ENCODE measurements at places on chromosomes 1 and 21. TPM values are rescaled to one million over a fixed set of nuclear protein-coding genes. Genes with fewer than 3 reads are reported as not detected.

Gene UMODL1
- not detected for total RNA-seq

Gene FCRL4
- total RNA-seq, result not detected

Gene KRTAP21-3
- not detected for total RNA-seq

Gene SPRR4
- not detected for total RNA-seq

Gene VAV3
- total RNA-seq, result 3.7 TPM

Gene C1QB
- total RNA-seq, result not detected

DNA sequence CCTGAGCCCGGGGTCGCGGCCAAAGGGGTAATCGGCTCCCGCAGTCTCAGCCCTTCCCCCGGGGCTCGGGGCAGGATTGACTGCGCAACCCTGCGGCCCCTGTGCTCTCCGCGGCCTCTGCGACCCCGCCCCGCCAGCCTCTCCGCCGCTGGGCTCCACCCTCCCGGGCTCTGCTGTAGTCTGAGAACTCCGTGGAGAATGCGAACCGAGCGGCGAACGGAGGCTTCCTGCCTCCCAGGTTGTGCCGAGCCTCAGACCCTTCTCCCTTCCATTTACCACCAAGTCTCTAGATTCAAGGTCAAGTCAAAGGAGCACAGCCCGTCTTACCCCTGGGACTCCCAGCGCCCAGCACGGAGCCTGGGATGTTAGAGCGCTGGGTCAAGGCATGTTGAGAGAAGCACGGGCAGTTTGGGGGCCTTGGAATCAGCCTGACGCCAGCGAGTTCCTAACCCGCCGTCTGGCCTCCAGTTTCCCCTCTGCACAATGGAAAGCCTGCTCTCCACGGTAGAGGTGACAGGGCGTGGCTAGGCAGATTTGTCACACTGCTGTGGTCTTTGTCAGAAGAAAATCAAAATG lies 3.0 kb downstream of the ATP2B4 start:
- H3K4me3 ChIP-seq, result peak overlapping the region; percentile 84
- DNase-seq, result peak; percentile 32
- peaks cover 1% of the 10 kb centered on the region for H3K36me3 ChIP-seq
- H3K27me3 ChIP-seq, result peaks cover 15% of the 10 kb centered on the region
- H3K4me1 ChIP-seq, result peaks cover 39% of the 10 kb centered on the region

- DNase-seq, result no peak
- peak within 1 kb of the TSS; percentile 29 for H3K27ac ChIP-seq
- no peaks in the 10 kb centered on the region for H3K4me1 ChIP-seq
- no peaks in the 10 kb centered on the region for H3K27me3 ChIP-seq
- H3K36me3 ChIP-seq, result peaks cover 6% of the 10 kb centered on the region
- H3K4me3 ChIP-seq, result no peak within 1 kb of the TSS
Measured at GRCh38 chr1:154993572-154994268, at the start of gene LENEP. Gene LENEP, plus strand, starts transcription at chr1:154993586. Its CDS starts 22 bp downstream, at chr1:154993608.

DNA sequence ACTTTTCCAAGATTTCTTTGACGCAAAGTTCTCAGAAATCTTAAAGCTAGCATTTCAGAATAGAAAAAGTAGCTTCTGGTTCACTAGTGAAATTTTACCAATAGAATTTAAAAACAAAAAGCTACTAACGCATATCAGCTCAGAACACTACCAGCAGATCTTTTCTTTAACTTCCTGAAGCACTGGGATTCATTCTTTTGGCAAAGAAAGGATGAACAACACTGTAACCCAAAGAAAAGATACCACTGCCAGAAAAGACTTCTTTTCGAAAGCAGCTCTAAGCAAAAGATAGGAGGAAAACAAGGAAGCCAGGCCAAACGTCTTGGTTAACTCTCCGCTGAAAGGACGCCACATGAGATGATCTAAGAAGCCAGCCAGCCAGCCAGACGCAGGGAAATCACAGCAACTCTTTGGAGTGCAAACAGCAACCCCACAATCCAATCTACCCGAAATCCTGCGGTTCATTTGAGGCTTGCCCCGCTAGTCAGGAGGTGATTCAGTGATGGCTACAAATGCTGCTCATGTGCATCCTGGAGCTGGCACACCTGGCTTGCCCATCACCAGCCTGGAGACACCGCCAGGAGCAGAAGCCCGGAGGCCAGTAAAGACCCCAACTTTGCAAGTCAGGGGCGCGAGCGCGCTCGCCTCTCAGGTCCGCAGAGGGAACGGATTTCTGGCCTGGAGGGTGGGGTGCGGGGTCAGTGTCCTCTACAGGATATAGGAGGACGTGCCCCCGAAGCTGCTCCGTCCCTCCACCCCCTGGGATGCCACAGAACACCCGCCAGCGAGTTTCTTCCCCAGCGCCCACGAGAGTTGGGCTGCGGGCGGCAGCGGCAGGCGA lies 812 bp downstream of the NBPF1 start:
- H3K36me3 ChIP-seq, result no peaks in the 10 kb centered on the region
- no peaks in the 10 kb centered on the region for H3K27me3 ChIP-seq
- H3K27ac ChIP-seq, result no peak overlapping the region
- H3K4me3 ChIP-seq, result no peak overlapping the region

DNA sequence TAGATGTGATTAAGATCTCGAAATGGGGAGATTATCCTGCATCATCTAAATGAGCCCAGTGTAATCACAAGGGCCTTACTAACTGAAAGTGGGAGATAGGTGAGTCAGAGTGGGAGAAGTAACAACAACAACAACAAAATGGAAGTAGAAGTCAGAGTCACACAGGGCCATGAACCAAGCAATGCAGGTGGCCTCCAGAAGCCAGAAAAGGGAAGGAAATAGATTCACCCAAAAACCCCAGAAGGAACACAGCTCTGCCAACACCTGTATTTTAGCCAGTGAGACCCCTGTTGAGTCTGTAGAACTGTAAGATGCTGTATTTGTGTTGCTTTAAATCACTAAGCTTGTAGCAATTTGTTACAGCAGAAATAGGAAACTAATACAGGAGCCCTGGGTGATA lies 4.1 kb downstream of the TAGLN2 start:
- DNase-seq, result no peak
- H3K27me3 ChIP-seq, result no peaks in the 10 kb centered on the region
- peak overlapping the region; percentile 16 for H3K4me3 ChIP-seq
- H3K27ac ChIP-seq, result no peak overlapping the region
- peaks cover 52% of the 10 kb centered on the region for H3K4me1 ChIP-seq

GRCh38 chr1:107132780-107133179 lies 8.1 kb upstream of the NTNG1 start:
- no peaks in the 10 kb centered on the region for H3K4me1 ChIP-seq
- H3K36me3 ChIP-seq, result no peaks in the 10 kb centered on the region
- H3K4me3 ChIP-seq, result no peak overlapping the region
- peaks cover 6% of the 10 kb centered on the region for H3K27me3 ChIP-seq
- no peak overlapping the region for H3K27ac ChIP-seq

DNA sequence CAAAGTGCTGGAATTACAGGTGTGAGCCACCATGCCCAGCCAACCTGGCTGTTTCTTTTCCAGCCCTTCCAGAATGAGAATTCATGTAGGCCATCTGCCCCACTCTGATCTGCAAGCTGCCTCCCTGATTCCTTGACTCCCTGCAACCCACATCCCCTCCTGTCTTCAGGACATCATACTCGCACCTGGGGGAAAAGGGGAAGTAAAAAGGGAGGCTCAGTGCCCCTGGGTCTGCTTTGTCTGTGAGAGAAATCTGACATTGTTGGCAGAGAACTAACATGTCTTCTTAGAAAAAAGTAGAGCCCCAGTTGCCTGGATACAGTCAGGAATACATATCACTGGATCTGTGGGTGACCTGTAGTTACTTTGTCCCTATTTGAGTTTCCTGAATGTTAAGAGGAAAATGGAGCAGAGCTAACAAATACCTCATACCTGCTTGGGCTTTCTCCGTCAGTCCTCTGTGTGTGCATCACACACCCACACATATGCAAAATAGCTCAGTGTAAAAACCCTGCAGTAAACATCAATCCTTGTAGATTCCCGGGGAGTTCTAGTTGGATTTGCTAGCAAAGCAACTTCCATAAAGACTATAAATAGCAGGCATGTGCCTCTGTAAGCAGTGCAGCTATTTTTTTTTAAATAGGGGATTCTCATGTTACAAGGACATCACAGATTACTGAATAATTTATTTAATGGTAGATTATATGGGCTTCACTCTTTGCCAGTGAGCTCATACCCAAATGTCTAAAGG lies 62.9 kb downstream of the TEX35 start:
- no peak overlapping the region for H3K27ac ChIP-seq
- peaks cover 7% of the 10 kb centered on the region for H3K4me1 ChIP-seq
- peaks cover 2% of the 10 kb centered on the region for H3K27me3 ChIP-seq
- H3K4me3 ChIP-seq, result no peak overlapping the region

- peaks cover 13% of the 10 kb centered on the region for H3K27me3 ChIP-seq
- no peak for DNase-seq
- H3K4me3 ChIP-seq, result no peak overlapping the region
- no peaks in the 10 kb centered on the region for H3K36me3 ChIP-seq
- no peaks in the 10 kb centered on the region for H3K4me1 ChIP-seq
- no peak overlapping the region for H3K27ac ChIP-seq
Measured at GRCh38 chr1:193417945-193418744, 231.7 kb upstream of the B3GALT2 start.

DNA sequence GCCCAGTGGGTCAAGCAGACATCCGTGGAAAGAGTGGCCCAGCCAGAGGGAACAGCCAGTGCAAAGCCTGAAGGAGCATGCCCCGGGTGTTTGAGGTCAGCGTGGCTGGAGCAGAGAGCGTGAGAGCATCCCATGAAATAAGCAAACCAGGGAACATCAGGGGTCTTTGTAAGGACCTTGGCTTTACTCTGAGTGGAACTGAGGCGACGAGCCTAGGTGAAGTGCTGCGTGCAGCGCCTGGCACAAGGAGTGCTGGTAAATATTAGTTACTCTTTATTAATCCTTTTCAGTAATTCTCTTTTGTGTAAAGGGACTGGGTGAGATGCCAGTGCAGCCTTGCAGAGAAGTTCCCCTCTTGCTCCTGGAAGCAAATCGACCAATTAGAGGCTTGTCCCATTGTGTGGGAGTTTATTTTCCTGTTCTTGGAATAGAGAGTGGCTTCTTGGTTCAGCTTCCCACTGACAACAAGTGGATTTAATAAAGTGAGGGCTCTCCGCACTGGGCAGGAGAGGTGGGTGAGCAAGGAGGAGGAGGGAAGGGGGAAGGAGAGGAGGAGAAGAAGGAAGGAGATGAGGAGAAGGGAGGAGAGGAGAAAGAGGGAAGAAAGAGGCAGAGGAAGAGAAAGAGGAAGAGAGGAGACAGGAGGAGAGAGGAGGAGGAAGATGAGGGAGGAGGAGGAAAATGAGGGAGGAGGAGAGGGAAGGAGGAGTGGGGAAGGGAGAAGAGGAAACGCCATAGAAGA lies 37.6 kb upstream of the DISP3 start:
- H3K36me3 ChIP-seq, result no peaks in the 10 kb centered on the region
- DNase-seq, result no peak
- H3K4me3 ChIP-seq, result no peak overlapping the region
- H3K27me3 ChIP-seq, result peaks cover 51% of the 10 kb centered on the region
- H3K4me1 ChIP-seq, result no peaks in the 10 kb centered on the region

GRCh38 chr1:8878448-8878697 lies at the start of gene ENO1:
Gene ENO1, minus strand, starts transcription at chr1:8878686. Its CDS starts 3,778 bp downstream, at chr1:8874908.
- peaks cover 29% of the 10 kb centered on the region for H3K4me1 ChIP-seq
- H3K36me3 ChIP-seq, result peaks cover 9% of the 10 kb centered on the region
- H3K27me3 ChIP-seq, result no peaks in the 10 kb centered on the region
- DNase-seq, result no peak
- H3K27ac ChIP-seq, result peak within 1 kb of the TSS; percentile 97

- no peak for DNase-seq
- no peaks in the 10 kb centered on the region for H3K27me3 ChIP-seq
- no peak overlapping the region for H3K27ac ChIP-seq
- H3K36me3 ChIP-seq, result no peaks in the 10 kb centered on the region
- H3K4me3 ChIP-seq, result no peak overlapping the region
Measured at GRCh38 chr1:237249120-237249519, 207.1 kb downstream of the RYR2 start.

GRCh38 chr1:26252718-26253117 lies 18.7 kb downstream of the CEP85 start:
- no peak overlapping the region for H3K4me3 ChIP-seq
- no peak for DNase-seq
- H3K27ac ChIP-seq, result no peak overlapping the region
- peaks cover 11% of the 10 kb centered on the region for H3K36me3 ChIP-seq
- no peaks in the 10 kb centered on the region for H3K4me1 ChIP-seq

Data from progenitor cell of endocrine pancreas (in vitro differentiated cells).